CD8-positive, alpha-beta memory T cell (primary cell): ENCODE measurements at places on chromosomes 2 and 18. TPM values are rescaled to one million over a fixed set of nuclear protein-coding genes. Genes with fewer than 3 reads are reported as not detected.
A peak's percentile ranks its signal among the peaks of the same experiment; 100 is the strongest.

KCNG2 gene
- not detected for total RNA-seq

TDRD15 gene
- total RNA-seq, result not detected

RTP5 gene
- 0.18 TPM for total RNA-seq

NYAP2 gene
- total RNA-seq, result not detected

ZNF521 gene
- total RNA-seq, result not detected

GMPPA gene
- 37.1 TPM for total RNA-seq

C2orf78 gene
- not detected for total RNA-seq

EIF2AK2 gene
- 36.0 TPM for total RNA-seq

KIF5C gene
- total RNA-seq, result 18.2 TPM

- DNase-seq, result no peak
- H3K36me3 ChIP-seq, result no peaks in the 10 kb centered on the region
- no peak overlapping the region for H3K4me3 ChIP-seq
- no peak overlapping the region for H3K27ac ChIP-seq
Observed at GRCh38 chr2:182447163-182447562, 20.3 kb upstream of the PDE1A start.

DNA sequence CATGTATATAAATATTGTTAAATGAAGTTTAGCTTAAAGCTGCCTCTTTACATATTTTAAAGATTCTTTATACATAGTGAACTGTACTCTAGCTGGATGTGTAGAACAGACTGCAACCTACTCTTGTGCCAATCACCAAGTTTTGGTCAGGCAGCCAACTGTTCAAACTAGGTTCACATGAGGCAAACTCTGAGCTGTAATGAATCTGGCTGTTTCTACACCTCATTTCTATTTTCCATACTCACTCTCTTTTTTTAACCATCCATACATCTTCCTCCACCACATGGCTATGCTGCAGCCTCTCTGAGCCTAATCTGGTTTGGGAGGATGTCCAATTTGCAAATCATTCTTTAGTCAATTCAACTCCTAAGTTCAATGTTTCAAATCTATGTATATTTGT is 974.8 kb downstream of the CNTNAP5 start:
- no peak for DNase-seq
- H3K27ac ChIP-seq, result no peak overlapping the region
- H3K27me3 ChIP-seq, result no peaks in the 10 kb centered on the region
- no peaks in the 10 kb centered on the region for H3K4me1 ChIP-seq
- no peak overlapping the region for H3K4me3 ChIP-seq
- no peaks in the 10 kb centered on the region for H3K36me3 ChIP-seq

DNA sequence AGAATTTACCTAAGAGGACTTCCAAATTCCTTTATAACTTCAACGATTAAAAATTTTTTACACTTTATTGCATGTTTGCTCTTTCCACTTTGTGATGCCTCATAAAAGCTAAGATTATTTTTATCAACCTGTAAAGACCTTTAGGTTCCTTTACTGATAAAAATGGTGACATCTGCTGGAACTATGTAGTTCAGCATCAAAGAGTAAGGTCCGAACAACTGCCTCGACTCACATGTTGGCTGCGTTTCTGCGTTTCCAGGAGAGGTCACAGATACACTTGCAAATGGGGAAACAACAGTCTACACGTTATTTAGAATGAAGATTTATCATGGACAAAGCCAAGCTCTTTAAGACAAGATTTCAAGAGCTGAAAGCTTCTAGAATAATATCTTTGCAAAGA is 18.8 kb upstream of the TMX3 start:
- no peak overlapping the region for H3K4me3 ChIP-seq
- no peak overlapping the region for H3K27ac ChIP-seq
- no peaks in the 10 kb centered on the region for H3K27me3 ChIP-seq
- H3K36me3 ChIP-seq, result no peaks in the 10 kb centered on the region
- no peak for DNase-seq
- H3K4me1 ChIP-seq, result no peaks in the 10 kb centered on the region

DNA sequence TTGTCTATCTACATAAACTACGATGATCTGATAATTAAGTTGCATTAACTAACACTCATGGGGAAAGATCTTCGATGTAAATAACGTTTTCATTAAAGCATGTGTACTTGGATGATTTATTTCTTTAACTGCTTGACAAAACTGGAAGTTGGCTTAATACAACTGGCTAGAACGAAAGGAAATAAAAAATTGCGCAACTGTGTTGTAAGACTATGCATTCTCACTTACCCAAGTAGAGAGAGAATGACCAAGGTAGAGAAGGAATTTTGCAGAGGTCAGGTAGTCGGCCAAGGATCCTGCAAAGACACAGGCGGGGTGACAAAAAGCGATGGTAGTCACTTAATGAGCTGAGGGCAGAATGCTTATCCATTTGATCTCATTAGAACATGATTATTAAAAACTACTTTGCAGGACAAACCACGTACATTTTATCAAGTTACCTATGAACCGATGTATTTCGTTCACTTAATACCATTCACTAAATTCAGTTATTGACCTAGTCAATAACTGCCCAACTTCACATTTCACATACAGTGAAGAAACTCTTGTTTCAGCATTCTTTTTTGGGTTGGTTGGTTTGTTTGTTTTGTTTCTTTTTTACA is 900 bp downstream of the SLC40A1 start:
- H3K4me3 ChIP-seq, result peak overlapping the region; percentile 71
- H3K36me3 ChIP-seq, result no peaks in the 10 kb centered on the region
- H3K4me1 ChIP-seq, result peaks cover 4% of the 10 kb centered on the region
- peak overlapping the region; percentile 52 for H3K27ac ChIP-seq
- no peak for DNase-seq

DNA sequence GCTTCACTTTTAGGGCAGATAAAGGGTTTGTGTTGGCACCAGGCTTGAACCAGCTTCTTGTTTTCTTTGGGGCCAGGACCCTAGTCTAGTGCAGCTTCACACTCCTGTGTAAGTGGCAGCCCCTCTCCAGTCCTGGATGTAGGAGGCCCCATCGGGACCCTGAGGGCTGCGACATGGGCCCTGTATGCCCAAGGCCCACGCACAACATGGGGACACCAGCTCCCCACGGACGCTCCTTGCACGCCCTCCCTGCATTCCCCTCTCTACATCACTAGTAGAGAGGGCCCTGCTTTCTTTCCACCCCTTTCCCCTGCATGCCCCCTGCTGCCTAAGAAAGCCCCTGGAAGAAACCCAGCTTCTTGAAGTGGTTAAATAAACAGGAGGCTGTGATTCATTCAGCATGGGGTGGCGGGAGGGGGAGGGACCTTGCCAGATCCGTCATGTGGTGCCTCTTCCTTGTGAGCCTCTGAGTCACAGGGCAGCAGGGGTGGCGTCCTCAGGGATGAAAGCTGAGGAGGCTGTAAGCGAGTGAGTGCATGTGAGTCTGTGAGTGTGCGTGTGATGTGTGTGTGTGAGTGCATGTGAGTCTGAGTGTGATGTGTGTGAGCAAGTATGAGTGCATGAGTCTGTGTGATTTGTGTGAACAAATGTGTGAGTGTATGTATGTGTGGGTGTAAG is 42.5 kb downstream of the COPS8 start:
- no peak for DNase-seq
- no peaks in the 10 kb centered on the region for H3K36me3 ChIP-seq
- no peaks in the 10 kb centered on the region for H3K4me1 ChIP-seq
- H3K4me3 ChIP-seq, result no peak overlapping the region
- H3K27me3 ChIP-seq, result no peaks in the 10 kb centered on the region

DNA sequence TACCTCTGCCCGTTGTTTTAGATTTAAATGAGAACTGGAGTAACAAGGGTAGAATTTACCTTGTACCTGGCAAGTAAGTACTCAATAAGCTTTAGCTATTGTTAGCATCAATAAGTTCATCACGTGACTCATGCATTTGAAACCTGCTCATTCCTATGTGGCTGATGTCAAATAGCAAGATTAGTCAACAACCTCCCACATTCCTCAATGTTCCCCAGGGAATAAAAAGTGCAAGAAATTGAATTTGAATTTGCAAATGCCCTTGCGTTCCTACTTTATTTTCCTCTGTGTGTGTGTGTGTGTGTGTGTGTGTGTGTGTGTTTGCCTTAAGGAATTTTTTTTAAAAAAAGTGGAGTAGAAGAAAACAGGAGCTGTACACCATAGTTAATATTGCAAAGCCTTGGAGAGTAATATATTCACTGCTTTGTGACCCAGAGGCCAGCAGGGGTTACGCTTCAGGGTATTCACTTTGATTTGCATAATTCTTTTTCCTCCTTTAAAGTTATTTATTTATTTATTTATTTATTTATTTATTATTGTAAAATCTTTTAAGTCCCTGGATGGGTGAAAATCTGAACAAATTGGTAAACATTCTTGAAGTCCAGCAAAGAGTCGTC is 43.9 kb upstream of the DNAH7 start:
- H3K4me3 ChIP-seq, result no peak overlapping the region
- no peaks in the 10 kb centered on the region for H3K36me3 ChIP-seq
- DNase-seq, result no peak
- H3K4me1 ChIP-seq, result peaks cover 4% of the 10 kb centered on the region
- H3K27me3 ChIP-seq, result no peaks in the 10 kb centered on the region
- H3K27ac ChIP-seq, result no peak overlapping the region

DNA sequence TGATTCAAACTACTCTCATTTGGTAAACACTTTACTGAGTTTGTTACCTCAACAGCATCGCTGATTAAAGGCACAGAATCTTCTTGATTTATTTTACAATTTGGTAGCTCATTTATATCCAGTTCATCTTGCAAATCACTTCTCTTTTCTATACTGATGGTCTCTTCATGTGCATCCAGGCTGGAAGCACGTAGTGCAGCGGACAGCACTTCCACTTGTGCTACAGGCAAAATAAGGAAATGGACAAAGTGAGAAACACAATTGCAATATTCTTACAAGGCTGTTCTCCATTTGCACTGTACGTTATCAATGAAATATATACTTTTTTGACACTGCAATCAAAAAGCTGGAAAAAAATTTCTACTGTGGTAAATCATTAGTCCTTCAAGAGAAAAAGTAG is 51.0 kb downstream of the PPP4R1 start:
- H3K4me3 ChIP-seq, result no peak overlapping the region
- H3K27ac ChIP-seq, result no peak overlapping the region
- DNase-seq, result no peak
- no peaks in the 10 kb centered on the region for H3K27me3 ChIP-seq
- H3K4me1 ChIP-seq, result no peaks in the 10 kb centered on the region

- H3K4me3 ChIP-seq, result no peak overlapping the region
- no peaks in the 10 kb centered on the region for H3K4me1 ChIP-seq
- peaks cover 7% of the 10 kb centered on the region for H3K27me3 ChIP-seq
Observed at GRCh38 chr2:233919938-233920337, 2.8 kb downstream of the TRPM8 start.

GRCh38 chr2:41127351-41127750 is 675.5 kb upstream of the SLC8A1 start:
- no peaks in the 10 kb centered on the region for H3K36me3 ChIP-seq
- no peak for DNase-seq
- H3K27ac ChIP-seq, result no peak overlapping the region
- H3K27me3 ChIP-seq, result no peaks in the 10 kb centered on the region
- H3K4me1 ChIP-seq, result no peaks in the 10 kb centered on the region

DNA sequence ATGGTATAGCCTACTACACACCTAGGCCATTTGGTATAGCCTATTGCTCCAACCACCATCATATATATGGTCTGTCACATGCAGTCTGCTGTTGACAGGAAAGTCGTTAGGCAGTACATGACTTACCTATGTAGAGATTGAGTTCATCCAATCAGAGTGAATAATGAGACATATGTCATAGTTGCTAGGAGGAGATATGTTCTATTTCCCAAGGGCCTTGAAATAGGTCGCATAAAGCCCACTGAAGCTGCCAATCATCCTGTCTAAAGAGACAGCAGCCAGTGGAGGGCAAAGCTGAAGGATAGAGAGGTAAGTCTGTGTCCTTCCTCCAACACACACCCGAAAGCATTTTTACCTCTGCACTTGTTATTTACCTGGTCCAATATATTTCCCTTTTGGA is 263.4 kb downstream of the PTPRM start:
- DNase-seq, result no peak
- no peaks in the 10 kb centered on the region for H3K27me3 ChIP-seq
- no peaks in the 10 kb centered on the region for H3K36me3 ChIP-seq

GRCh38 chr18:63374540-63374939 is 7.5 kb upstream of the KDSR start:
- no peak overlapping the region for H3K4me3 ChIP-seq
- no peaks in the 10 kb centered on the region for H3K27me3 ChIP-seq
- no peak overlapping the region for H3K27ac ChIP-seq
- H3K4me1 ChIP-seq, result no peaks in the 10 kb centered on the region

- no peak overlapping the region for H3K4me3 ChIP-seq
- no peaks in the 10 kb centered on the region for H3K36me3 ChIP-seq
- H3K27me3 ChIP-seq, result no peaks in the 10 kb centered on the region
- peak; percentile 55 for DNase-seq
Observed at GRCh38 chr2:7203056-7203467, 285.9 kb downstream of the RNF144A start.

DNA sequence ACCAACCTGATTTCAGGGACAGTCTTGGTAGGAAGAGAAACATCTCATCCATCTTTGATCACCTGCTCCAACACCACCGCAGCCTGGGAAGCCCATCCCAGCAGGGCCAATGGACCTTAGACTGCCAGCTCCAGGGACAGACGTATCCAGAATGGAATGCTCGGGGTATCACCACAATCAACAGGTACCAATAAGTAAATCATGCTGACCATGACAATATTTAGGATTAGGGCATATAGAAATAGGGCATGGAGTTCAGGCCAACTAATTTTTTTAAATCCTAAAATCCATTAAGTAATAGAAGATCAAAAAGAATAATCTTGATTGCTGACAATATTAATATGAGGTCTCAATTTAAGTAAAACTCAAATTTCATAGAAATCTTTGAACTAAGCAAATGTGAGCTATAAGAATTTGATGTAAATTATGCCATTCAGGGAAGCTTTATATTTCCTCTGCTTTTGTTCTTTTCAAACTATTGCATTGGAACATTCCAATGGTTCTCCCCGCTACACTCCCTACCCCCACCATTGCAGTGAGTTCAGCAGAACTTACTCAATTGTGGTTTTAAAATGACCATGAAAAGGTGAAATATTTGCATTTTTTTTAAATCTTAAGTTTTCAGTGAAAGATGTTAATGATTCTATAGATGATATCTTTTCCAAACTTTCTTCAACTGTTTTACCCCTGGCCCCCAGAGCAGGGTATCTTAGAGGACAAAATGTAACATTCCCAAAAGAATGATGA is 138.6 kb downstream of the DNER start:
- H3K27ac ChIP-seq, result no peak overlapping the region
- no peak for DNase-seq
- H3K4me3 ChIP-seq, result no peak overlapping the region
- H3K36me3 ChIP-seq, result no peaks in the 10 kb centered on the region
- no peaks in the 10 kb centered on the region for H3K27me3 ChIP-seq
- no peaks in the 10 kb centered on the region for H3K4me1 ChIP-seq

- H3K4me3 ChIP-seq, result no peak overlapping the region
- DNase-seq, result no peak
- H3K4me1 ChIP-seq, result no peaks in the 10 kb centered on the region
- no peaks in the 10 kb centered on the region for H3K36me3 ChIP-seq
- H3K27ac ChIP-seq, result no peak overlapping the region
Observed at GRCh38 chr18:71505526-71505925, 1038.6 kb downstream of the CBLN2 start.

DNA sequence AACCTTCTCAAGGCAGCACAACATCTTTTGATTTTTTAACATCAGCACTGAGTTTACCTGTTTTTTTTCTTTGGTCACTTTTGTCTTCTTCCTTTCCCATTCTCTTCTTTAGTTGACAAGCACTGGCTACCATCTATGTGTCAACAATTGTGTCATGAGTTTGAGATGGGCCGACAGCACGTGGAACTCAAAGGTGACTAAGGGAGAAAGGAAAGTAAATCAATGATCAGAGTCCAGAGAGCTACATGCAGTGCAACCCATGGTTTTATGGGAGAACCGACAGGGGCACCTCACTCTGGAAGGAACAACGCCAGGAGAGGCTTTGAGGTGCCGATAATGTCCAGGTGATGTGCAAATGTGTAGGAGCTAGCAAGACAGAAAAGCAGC is 755.5 kb downstream of the RNF144A start:
- peaks cover 21% of the 10 kb centered on the region for H3K4me1 ChIP-seq
- H3K36me3 ChIP-seq, result no peaks in the 10 kb centered on the region
- H3K4me3 ChIP-seq, result peak overlapping the region; percentile 13
- no peak overlapping the region for H3K27ac ChIP-seq
- no peak for DNase-seq
